ENCODE measurements at places on chromosomes 11 and 22.

GRCh38 chr11:83285151-83285770 is 906 bp downstream of the CCDC90B start:
- peak; percentile 67 for DNase-seq

DNA sequence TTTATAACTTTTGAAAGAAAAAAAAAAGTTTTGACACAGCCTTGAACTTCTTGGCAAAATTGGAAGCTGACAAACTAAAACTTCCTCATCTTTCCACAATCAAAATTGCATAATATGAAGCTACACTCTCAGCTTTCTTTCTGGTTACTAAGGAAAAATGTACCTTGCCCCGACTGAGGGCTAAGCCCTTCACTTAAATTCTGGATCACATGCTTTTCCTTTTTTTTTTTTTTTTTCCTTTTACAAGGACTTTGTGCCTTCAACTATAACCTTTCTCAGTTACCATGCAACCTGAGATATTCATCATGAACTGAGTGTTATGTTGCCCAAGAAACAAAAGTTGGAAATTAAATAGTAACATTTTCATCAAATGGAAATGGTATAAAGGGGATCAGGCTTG is 188.5 kb upstream of the CARD18 start:
- no peak for DNase-seq

DNA sequence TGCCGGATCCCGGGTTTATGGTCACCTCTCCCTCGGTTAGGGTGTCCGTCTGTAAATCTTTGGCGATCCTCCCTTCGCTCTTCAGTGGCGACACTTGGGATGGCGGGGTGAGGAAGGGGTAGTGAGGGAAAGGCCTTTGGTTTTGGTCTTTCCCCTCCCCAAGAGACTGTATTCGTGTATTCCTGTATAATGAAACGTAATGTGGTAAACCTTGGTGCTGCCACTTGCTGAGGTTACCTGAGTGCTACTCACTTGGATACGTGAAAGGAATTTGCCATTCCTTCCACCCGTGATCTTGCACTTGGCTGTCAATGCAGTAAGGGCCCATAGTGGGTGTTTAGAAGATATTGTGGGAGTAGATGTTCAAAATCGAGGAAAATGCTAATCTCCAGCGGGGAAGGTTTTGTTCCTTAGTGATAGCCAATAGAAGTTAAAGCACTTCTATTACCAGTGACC is 578 bp upstream of the NUP160 start:
- DNase-seq: no peak

- no peak for DNase-seq
These were observed 684.9 kb downstream of the NTM start for GRCh38 chr11:132055296-132055695.

DNA sequence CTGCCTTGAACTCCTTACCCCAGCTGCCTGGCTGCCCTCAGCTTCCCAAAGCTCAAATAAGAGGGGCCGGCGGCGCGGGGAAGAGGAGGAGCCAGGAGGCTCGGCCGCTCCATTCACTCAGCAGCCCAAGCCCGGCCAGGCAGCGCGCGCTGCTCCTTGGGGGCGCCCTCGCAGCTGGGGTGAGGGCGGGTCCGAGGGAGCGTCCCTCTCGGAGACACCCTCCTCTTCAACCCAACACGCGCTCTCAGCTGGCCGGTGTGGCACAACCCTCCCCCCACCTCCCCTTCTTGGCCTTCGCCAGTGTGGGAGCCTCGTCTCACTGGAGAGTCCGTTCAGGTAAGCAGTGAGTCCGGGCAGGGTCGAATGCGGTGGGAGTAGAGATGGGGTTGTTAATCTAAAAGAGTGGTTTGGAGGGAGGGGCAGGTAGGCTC is at the start of gene WT1:
Gene WT1, minus strand, starts transcription at position 29 of the 431 bp plus-strand sequence.
- DNase-seq: peak; percentile 55

GRCh38 chr11:28017816-28018215 is 90.1 kb downstream of the KIF18A start:
- peak; percentile 70 for DNase-seq

GRCh38 chr11:19972651-19973050 is 187.6 kb downstream of the DBX1 start:
- DNase-seq: no peak

- DNase-seq: no peak
These were observed 1.4 kb downstream of the ADM start for GRCh38 chr11:10305964-10306918.

DNA sequence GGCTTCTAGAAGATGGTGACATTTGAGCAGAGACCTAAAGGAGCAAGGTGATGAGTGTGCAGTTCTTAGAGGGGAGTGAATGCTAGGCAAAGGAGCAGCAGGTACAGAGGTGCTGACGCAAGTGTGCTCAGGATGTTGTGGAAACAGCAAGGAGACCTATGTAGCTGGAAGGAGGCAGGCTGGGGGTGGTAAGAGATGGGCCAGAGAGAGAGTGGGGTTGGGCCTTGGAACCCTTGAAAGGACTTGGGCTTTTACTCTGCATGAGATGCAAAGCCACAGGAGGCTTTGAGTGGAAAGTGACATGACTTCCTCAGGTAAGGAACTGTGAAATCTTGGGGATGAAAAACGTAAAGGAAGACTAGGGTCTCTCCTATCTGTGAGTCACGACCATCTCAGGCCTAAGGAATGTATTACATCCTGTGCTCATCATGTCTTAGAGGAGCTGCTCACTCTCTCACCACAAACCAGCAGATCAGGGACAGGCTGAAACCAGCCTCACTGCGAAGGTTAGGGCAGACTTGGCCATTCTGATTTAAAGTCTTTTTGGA is 65.4 kb downstream of the MICAL2 start:
- DNase-seq: peak; percentile 17

DNA sequence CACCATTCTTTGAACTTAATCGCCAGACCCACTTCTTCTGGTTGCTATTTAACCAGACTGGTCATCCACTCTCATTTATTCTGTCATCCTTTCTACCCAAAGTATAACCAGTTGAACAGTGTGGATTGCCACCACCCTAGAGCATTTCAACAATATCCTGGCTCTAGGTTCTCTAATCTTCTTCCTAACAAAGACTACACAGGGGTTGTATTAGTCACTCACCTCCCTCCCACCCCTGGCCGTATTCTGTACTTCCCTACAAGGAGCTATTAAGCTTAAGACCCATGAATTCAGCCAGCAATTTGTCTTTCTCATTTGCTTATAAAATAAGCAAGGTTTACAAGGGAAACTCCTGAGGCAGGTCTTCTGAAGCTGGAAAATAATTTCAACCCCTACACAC is 46.9 kb upstream of the CEP126 start:
- no peak for DNase-seq

DNA sequence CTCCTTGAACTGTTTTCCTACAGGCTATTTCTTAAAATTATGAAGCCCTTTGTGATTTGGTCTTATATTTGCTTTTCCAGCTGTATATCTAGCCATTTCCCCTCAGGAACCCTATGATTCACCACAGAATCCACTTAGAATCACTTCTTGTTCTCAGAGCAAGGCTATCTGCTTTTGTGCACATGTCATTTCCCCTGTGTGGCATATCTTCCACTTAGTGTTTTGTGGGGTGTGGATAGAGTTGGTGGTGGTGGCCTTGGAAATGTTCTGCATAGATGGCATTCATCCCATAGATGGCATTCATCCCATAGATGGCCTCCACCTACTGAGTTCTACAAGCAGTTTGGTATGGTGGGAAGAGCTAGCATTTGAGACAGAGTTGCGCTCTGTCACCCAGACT is 44.7 kb downstream of the SWAP70 start:
- DNase-seq: peak; percentile 74

GRCh38 chr11:63847363-63847762 is 8.5 kb downstream of the MARK2 start:
- DNase-seq: no peak

- no peak for DNase-seq
These were observed 6.4 kb downstream of the CCDC89 start for GRCh38 chr11:85679576-85679975.

DNA sequence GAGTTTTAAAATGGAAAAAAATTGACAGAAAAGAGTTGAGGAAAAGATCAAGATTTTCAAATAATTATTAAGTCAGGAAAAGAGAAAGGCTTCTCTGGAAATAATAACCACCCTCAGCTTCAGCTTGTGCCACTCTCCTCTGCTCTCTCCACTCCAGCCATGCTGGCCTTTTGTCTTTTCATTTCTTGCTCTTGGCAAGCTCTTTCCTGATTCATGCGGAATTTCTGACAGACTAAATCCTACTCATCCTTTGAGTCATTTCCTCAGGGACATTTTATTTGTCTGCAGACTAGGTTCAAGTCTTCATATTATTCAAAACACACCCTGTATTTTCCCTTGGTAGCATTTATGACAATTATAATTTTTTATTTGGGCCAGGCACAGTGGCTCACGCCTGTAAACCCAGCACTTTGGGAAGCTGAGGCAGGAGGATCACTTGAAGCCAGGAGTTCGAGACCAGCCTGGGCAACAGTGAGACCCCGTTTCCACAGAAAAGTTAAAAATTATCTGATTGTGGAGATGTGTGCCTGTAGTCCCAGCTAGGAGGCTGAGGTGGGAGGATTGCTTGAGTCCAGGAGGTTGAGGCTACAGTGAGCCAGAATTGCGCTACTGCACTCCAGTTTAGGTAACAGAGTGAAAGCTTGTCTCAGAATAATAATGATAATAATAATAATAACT is 7.8 kb upstream of the P4HA3 start:
- DNase-seq: no peak

DNA sequence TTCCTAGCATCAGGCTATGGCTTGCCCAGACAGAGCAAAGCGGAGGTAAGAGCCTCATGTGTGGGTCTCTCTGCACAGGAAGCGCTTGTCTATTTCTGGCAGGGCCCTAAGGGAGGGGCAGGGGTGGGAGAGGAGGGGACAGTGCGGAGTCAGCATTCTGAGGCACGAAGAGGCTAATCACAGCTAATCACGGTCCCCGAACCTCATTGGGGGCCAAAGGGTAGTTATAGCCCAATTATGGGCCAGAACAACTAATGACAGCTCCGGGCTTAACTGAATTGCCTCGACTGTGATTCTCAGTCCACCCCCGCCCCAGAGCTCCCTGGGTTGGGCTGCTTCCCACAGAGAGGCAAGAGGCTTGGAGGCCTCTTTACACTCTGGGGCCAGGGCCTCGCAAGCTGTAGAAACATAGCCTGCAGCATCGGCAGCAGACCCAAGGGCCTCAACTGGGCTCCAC is 72.7 kb upstream of the PRDM11 start:
- DNase-seq: no peak

GRCh38 chr22:37021041-37021440 is 1.5 kb downstream of the MPST start:
- no peak for DNase-seq

GRCh38 chr11:124380585-124380984 is 3.7 kb downstream of the OR8B2 start:
- DNase-seq: no peak

- no peak for DNase-seq
These were observed 322.7 kb downstream of the CTTN start for GRCh38 chr11:70721006-70721405.

DNA sequence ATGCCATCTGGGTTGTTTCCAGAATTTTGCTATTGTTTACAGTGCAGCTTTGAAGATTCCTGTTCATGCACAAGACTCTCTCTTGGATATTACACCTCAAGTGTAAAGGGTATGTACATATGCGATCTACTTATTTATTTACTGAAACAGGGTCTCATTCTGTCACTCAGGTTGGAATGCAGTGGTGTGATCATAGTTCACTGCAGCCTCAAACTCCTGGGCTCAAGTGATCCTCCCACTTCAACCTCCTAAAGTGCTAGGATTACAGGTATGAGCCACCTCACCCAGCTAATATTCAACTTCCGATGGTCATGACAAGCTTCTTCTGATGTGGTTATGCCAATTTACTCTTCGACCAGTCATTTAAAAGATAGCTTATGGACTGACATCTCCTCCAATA is 158.1 kb upstream of the PITPNB start:
- DNase-seq: no peak

DNA sequence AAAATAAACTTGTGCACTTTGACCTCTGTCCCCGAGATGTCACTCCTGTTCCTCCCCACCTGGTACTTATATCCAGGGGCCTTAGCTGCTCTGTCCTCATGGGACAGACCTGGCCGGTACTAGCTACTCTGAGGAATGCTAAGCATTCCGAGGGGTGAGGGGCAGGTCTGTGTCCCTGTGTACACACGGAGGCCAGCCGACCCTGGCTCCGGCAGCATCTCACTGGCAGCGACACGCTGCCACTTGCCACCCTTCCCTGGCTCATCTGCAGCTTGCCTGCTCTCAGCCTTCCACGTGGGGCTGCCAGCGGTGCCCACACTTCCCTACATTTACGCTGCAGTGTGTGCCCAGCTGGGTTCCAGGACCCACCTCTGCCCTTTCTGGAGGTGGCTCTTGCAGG is 21.6 kb upstream of the TEF start:
- DNase-seq: no peak

DNA sequence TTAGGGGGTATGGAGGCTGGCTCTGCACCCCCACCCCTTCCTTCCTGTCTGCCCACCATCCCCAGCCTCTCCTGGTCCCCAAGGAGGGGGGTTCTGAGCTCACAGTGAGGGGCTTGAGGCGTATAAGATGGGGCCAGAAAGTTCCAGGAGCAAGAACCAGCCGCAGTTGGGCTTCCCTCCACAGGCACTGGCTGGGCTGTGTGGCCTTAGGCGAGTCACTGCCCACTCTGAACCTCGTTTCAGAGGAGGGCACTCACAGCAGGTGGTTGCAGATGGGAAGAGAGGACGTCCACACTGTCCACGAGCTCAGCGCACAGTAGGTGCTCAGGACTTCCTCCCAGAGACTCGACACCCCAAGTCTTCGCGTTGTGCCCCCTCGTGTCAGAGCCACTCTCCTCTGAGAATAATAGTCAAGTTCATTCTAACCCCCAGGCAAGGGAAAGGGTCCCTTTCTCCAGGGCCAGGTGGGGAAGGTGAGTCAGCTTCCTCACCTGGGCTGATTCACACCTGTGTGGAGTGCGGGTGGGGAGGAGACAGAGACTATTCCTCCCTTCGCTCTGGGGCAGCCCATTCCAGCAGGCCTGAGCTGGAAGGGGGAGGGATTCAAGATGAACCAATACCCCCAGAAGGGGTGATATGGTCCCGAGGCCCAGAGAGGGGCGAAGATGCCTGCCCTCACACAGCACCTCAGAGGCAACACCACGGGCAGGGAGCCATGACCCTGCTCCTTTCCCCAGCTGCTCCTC is 29.3 kb downstream of the RPL3 start:
- DNase-seq: no peak

- DNase-seq: no peak
These were observed 26.1 kb downstream of the UBE2L3 start for GRCh38 chr22:21593406-21594232.

- DNase-seq: no peak
These were observed 294.7 kb upstream of the ZC3H12C start for GRCh38 chr11:109798521-109798920.

Measured in MV-4-11 (cell line).